Omental fat pad (tissue), 4 donors: ENCODE measurements at places on chromosomes 5 and 9. TPM values are rescaled to one million over a fixed set of nuclear protein-coding genes. Genes with fewer than 3 reads are reported as not detected.

NFX1 gene
- 31.4 TPM for total RNA-seq

PCDHA10 gene
- total RNA-seq: 0.48 TPM

SOHLH1 gene
- not detected for total RNA-seq

NR2F1-AS1 gene
- 31.0 TPM for total RNA-seq

LIFR gene
- 95.9 TPM for total RNA-seq

ENHO gene
- total RNA-seq: not detected

SURF2 gene
- total RNA-seq: 8.4 TPM

PCDHGA3 gene
- total RNA-seq: 6.3 TPM

PCDHGA6 gene
- 3.3 TPM for total RNA-seq

HAVCR2 gene
- 84.9 TPM for total RNA-seq

COL5A1 gene
- total RNA-seq: 13.3 TPM

KCNN2 gene
- 0.19 TPM for total RNA-seq

LECT2 gene
- not detected for total RNA-seq

DNA sequence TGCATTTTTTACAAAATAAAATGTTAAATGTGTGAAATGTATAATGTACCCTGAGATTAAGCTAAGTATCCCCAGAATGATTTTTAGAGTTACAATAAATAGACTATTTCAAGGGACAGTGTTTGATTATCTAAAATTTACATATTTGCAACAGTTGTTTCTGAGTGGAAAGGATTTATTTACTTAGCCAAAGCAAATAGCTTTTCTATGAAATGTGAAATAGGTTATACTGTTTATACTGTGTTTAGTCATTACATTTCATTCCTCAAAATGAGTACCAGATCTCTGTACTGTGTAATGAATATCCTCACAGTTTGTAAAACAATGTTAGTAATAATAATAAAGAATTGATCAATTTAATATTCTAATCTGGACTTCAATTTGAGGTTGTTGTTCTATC is 1019.0 kb downstream of the NR2F1-AS1 start:
- DNase-seq: no peak

- DNase-seq: no peak
These were observed 300.0 kb downstream of the PDE4D start for GRCh38 chr5:59593439-59594007.

DNA sequence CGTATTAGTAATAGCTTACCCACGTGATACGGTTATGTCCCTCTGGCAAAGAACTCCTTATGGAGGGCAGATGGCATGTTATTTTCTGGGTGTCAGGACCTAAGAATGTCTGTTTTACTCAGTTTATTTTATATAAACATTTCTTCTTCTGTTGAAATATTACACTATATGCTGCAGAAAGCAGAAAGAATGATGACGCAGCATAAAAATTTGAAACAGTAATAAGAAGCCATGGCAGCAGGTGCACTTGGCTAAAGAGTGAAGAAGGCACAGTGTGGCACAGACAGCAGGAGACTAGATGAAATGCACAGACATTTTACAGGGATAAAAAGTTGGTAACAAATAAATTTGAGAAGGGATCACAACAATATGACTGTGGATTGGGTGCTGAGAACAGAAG is 46.3 kb upstream of the CDH10 start:
- no peak for DNase-seq

DNA sequence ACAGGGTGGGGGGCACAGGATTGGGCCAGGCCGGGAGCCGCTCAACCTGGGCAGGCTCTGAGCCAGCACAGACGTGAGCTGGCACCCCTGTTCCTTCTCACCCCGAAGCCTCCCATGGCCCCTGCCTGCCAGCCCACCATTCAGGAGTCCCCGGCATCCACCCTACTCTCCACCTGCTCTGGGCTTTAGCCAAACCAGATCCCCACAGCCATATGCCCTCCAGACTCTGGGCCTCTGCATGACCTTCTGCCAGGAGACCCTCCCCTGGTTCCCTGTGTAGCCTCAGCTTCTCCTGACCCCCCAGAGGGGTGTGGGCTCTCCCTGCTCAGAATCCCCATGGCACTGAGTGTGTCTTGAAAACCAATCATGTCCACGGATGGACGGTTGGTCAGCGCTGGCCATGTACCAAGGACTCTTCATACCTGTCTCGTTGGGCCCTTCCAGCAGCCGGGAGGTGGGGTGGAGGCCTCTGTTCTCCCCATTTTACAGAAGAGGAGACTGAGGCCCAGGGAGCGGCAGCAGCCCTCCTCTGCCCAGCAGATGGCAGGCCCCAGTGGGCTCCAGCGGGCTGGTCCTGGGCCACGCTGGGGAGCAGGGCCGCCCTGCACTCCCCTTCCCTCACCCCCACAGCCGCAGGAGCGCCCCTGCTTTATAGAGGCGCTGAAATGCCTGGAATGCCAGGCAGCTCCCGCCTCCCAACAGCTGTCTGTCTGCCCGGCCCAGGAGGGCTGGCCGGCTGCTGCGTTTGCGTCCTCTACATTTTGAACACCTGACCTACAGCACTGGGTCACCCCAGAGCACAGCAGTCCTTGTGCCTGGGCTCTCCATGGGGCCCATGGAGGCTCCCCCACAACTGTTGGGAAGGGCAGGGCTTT is 3.5 kb upstream of the MYMK start:
- no peak for DNase-seq

DNA sequence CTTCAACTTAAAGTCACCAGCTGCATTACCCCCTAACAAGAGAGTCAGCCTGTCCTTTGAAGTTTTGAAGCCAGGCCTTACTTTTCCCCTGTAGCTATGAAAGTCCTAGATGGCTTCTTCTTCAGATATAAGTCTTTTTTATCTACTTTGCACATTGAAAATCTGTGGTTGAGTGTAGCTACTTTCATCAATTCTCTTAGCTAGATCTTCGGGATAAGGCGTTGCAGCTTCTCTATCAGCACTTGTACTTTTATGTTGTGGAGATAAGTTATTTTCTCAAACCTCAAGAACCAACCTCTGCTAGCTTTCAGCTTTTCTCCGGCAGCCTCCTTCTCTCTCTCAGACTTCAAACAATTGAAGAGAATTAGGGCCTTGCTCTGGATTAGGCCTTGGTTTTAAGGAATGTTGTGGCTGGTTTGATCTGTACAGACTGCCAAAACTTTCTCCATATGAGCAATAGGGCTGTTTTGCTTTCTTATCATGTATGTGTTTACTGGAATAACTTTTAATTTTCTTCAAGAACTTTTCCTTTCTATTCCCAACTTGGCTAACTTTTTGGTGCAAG is 21.6 kb downstream of the CATSPER3 start:
- DNase-seq: no peak

GRCh38 chr9:36878986-36879982 is 154.8 kb downstream of the PAX5 start:
- DNase-seq: no peak

DNA sequence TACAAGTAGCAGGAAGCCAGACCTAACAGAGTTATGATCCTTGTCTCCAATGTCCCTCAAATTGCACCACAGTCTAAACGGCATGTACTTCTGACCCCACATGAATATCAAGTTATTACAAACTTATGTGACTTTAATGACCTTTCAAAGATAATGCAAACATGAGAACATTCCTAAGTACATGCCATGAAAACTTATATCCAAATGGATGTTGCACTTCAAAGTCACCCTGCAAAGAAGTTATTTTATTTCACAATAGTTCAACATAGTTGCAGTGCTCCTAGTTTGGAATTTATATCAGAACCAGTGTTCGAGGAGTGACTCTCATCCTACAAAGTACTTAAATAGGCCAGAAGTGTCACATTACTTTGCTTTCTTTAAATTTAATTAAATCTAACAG is 41.2 kb upstream of the ITGA1 start:
- DNase-seq: no peak

DNA sequence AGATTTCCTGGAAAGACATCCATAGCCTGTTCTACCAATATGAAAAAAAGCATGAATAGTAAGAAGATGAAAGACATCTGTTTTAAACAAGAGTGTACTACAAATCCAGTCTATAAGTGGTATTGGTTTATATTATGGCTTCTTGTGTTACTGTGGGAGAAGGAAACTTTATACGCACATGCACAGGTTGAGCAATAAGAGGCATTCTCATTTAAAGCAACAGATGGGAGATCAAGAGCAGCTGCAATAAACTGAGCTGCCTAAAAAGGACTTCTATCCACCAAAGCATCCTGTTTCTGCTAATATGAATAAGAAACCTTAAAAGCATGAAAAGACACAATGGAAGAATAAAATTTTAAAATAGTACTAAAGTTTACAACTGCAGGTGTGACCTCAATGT is 8.6 kb upstream of the PCDHB1 start:
- DNase-seq: no peak

DNA sequence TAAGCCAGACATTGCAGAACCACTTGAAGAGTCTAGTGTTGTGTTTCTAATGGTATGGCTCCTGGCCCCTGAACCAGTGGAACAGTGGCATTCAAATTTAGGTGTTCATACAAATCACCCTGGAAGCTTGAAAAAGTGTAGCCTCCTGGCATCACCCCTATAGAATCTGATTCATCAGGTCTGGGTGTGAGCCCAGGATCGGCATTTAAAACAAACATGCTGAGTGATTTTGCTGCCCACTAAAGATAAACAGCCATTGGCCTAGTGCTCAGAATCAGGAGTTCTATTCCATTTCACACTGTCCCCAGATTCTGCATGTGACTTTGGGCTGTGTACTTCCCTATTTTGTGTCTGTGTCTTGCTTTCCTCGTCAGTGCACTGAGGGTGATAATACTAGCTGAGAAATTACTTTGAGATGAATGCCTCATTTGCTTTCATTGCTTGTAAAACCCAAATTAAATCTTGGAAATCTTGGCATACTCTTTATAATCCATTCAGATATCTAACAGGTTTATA is 241.5 kb upstream of the CLINT1 start:
- no peak for DNase-seq

DNA sequence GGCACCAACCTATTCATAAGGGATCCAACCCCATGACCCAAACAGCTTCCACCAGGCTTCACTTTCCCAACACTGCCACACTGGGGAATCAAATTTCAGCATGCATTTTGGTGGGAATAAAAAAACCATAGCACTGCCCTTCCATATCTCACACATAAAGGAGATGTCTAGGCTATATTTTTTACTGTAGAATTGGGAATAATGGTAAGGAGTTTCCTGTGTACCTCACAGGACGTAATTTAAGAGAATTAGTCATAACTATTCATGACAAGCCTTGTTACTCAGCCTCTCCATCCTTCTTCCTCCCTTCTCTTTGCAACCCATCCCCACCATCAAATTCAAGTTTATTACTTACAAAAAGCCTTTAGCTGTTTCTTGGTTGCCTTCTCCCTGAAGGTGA is 352.1 kb downstream of the MLLT3 start:
- no peak for DNase-seq

DNA sequence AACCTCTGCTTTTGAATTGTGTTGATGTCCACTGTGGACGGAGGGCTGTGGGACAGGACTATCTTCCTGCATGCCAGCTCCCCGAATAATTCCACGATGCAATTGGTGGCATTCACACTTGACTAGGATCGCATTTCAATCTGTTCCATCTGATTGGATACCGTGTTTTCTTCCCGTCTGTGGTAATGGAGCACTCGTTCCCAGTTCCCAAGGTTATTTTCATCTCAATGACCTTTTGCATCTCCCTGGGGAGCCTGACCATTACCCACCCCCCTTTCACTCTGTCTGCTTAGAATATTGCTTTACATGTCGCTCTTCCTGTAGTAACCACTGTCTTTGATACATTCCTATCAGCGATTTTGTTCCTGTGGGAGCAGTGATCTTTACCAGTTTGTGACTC is 402.2 kb upstream of the WWC1 start:
- no peak for DNase-seq

DNA sequence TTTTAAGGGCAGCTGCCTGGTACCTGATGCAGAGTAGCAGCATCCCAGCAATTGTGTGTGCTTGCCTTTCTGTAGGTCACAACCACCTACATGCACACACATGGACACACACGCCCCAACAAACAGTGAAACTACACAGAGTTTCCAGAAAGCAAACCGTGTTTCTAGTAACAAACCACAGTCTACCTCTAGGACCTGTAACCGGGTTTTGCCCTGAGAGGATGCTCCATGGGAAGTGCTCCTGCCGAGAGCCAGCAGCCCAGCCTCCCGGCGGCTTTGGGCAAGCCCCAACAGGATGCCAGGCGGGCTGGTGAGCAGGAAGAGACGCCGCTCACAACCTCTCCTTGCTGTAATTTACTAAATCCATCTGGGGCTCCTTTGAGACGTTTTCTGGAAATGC is 4.1 kb upstream of the TCF7 start:
- no peak for DNase-seq

- DNase-seq: no peak
These were observed 120.2 kb upstream of the FOXD4L5 start for GRCh38 chr9:65405253-65405652.

DNA sequence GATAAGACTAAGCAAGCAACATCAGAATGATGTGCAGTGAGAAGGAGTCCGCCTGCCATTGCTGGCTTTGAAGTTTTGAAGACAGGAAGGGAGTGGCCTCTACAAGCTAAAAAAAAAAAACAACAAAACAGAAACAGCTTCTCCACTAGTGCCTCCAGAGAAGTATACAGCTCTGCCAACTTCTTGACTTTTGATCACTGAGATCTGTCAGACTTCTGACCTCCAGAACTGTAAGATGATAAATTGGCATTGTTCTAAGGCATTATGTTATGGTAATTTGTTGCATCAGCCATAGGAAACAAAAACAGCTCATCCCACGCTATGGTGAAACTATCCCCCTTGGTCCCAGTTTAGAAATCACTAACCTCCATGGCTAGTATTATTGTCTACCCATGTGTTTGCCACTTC is 131.0 kb upstream of the VCAN start:
- no peak for DNase-seq

GRCh38 chr5:81239613-81240012 is 6.5 kb downstream of the CKMT2 start:
- no peak for DNase-seq

DNA sequence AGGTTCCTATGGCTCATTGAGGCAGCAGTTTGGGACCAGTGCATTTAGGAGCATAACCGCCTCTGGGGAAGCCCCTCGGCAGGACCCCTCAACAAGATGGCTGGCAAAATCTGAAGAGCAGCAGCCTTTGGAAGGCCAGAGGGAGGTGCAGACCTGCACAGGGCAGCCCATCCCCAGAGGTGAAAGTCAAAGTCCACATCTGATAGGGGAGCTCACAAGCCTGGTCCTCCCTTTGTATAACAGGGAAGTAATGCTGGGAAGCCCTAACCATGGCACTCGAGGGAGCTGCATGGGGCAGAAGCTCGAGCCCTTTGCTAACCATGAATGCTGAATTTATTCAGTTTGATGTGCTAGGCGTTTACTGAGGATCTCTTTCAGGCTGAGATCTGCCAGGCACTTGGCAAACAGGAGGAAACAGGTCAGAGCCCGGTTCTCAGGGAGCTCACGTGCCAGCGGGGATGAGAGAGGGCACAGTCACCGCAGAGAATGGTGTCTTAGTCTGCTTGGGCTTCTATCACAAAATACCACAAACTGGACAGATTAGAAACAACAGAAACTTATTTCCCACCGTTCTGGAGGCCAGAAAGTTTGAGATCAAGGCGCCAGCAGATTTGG is 114.1 kb downstream of the GABBR2 start:
- DNase-seq: no peak

- no peak for DNase-seq
These were observed 72.8 kb downstream of the SHB start for GRCh38 chr9:37995961-37996818.

GRCh38 chr5:128669803-128670202 is 131.8 kb upstream of the FBN2 start:
- no peak for DNase-seq
